ENCODE measurements at places on chromosomes 11 and 22. TPM values are rescaled to one million over a fixed set of nuclear protein-coding genes. Genes with fewer than 3 reads are reported as not detected.

The C11orf71 gene
- 4.3 TPM for total RNA-seq

The MRPL16 gene
- 64.3 TPM for total RNA-seq

The DNAJC4 gene
- 17.5 TPM for total RNA-seq

The MMP8 gene
- not detected for total RNA-seq

The PVALB gene
- total RNA-seq, result not detected

The ARHGAP8 gene
- total RNA-seq, result 1.9 TPM

The TIGD3 gene
- 1.1 TPM for total RNA-seq

The PTPMT1 gene
- 79.7 TPM for total RNA-seq

The SPI1 gene
- total RNA-seq, result 0.10 TPM

The EHBP1L1 gene
- 34.2 TPM for total RNA-seq

The ANAPC15 gene
- total RNA-seq, result 90.1 TPM

The TRIM49 gene
- total RNA-seq, result 0.09 TPM

The LIF gene
- total RNA-seq, result 21.0 TPM

The OR8G1 gene
- total RNA-seq, result not detected

The RIMBP3B gene
- 0.29 TPM for total RNA-seq

The GLB1L3 gene
- total RNA-seq, result not detected

The RASL10A gene
- total RNA-seq, result 0.22 TPM

The INTS4 gene
- total RNA-seq, result 16.0 TPM

The CDHR5 gene
- 0.09 TPM for total RNA-seq

The CASP5 gene
- not detected for total RNA-seq

The TESMIN gene
- 5.1 TPM for total RNA-seq

The OVCH2 gene
- total RNA-seq, result not detected

The P2RX6 gene
- 0.29 TPM for total RNA-seq

The TREH gene
- not detected for total RNA-seq

The DPP3 gene
- 51.8 TPM for total RNA-seq

The PRRG4 gene
- total RNA-seq, result 1.8 TPM

The C11orf87 gene
- total RNA-seq, result 0.02 TPM

The OPCML gene
- total RNA-seq, result not detected

The CATSPER1 gene
- total RNA-seq, result 1.2 TPM

The CCDC89 gene
- total RNA-seq, result not detected

The OR51B2 gene
- not detected for total RNA-seq

The MS4A15 gene
- total RNA-seq, result not detected

The GTSE1 gene
- 28.0 TPM for total RNA-seq

The A4GALT gene
- 27.5 TPM for total RNA-seq

The FOLR2 gene
- total RNA-seq, result not detected

The DMC1 gene
- 5.0 TPM for total RNA-seq

The PGR gene
- total RNA-seq, result not detected

The SLC25A18 gene
- 0.85 TPM for total RNA-seq

The SYT8 gene
- total RNA-seq, result 0.55 TPM

The LUZP2 gene
- total RNA-seq, result not detected

The RIC3 gene
- total RNA-seq, result 1.4 TPM

The PAMR1 gene
- 0.02 TPM for total RNA-seq

The NRIP3 gene
- 0.65 TPM for total RNA-seq

The IL18 gene
- total RNA-seq, result 98.7 TPM

The TMEM80 gene
- 12.3 TPM for total RNA-seq

The C1QTNF4 gene
- 0.09 TPM for total RNA-seq

The ZNRF3 gene
- 6.6 TPM for total RNA-seq

The GPR83 gene
- total RNA-seq, result 0.09 TPM

The ANO5 gene
- 1.6 TPM for total RNA-seq

The ASCL2 gene
- 0.08 TPM for total RNA-seq

The OR4D10 gene
- not detected for total RNA-seq
